ENCODE measurements at places on chromosomes 13 and 19.
A peak's percentile ranks its signal among the peaks of the same experiment; 100 is the strongest.

- no peak for DNase-seq
Measured at GRCh38 chr13:66222926-66223325, 1007.2 kb downstream of the PCDH9 start.

- no peak for DNase-seq
Measured at GRCh38 chr19:55592391-55593090, 6.8 kb downstream of the FIZ1 start.

GRCh38 chr13:77563111-77563510 is 27.6 kb downstream of the SCEL start:
- no peak for DNase-seq

- peak; percentile 89 for DNase-seq
Measured at GRCh38 chr19:11035441-11036377, 53.6 kb upstream of the LDLR start.

DNA sequence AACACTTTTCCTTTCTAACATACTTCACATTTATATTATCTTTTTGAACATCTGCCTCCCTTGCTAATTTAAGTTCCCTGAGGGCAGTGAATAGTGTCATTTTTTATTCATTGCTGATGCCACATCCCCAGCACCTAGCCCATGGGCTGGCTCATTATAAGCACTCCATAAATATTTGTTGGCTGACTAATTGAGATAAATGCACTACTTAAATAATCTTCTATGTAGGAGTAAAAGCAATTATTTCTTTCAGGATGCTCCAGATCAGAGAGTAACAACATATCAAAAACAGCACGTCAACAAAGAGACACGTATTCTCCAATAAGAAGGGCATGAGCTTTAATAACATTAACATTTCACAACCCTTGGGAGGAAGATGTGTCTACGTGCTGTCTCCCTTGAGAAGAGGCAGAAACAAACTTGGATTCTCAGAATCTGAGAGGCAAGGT is 228.2 kb downstream of the LHFPL6 start:
- DNase-seq: no peak

DNA sequence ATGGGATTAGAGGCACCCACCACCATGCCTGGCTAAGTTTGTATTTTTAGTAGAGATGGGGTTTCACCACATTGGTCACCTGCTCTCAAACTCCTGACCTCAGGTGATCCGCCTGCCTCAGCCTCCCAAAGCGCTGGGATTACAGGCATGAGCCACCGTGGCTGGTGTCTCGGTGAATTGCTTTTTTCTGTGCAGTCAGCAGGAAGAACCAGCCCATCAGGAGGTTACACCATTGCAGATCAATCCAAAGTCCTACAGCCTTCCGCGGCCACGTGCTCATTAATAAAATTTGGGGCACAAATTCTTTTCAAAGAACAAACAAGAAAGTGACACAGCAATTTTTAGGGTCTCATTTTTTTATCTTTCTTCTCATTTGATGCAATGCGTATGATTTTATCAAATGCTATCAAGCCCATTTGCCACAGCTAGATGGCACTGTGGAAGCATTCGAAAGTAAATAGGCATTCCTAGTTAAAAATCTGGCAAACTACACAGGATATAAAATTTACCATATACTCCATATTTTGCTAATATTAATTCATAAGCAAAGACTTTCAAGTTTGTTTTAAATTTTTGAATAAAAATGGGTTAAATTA is 54.4 kb upstream of the ZNF835 start:
- no peak for DNase-seq

DNA sequence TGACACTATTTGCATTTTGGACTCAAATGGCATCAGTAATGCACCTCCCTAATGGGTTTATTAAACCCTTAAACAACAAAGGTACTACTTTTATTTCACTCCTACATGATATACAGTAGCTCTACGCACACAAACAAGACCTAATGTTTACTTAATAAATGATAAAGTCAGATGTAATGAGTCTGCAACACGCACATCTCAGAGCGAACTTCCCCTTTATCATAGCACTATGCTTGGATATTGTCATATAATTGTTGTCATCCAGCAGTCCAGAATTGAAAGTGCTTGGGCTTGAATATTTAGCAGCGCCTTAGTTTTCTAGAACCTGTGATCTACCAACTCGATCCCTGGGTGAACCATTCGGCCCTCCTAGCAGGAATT is 772 bp downstream of the PARP4 start:
- DNase-seq: no peak

- peak; percentile 87 for DNase-seq
Measured at GRCh38 chr13:42271337-42272114, 426 bp upstream of the AKAP11 start.

- DNase-seq: no peak
Measured at GRCh38 chr13:102466610-102467190, 64.9 kb upstream of the FGF14 start.

GRCh38 chr13:85709721-85710120 is 89.5 kb downstream of the SLITRK6 start:
- DNase-seq: no peak

GRCh38 chr13:43058318-43058674 is 34.9 kb downstream of the DNAJC15 start:
- no peak for DNase-seq

GRCh38 chr19:1252221-1252820 is 3.9 kb downstream of the MIDN start:
- DNase-seq: no peak

- no peak for DNase-seq
Measured at GRCh38 chr13:85261757-85262346, 537.4 kb downstream of the SLITRK6 start.

GRCh38 chr19:50686310-50687032 is 33.1 kb downstream of the SHANK1 start:
- no peak for DNase-seq

DNA sequence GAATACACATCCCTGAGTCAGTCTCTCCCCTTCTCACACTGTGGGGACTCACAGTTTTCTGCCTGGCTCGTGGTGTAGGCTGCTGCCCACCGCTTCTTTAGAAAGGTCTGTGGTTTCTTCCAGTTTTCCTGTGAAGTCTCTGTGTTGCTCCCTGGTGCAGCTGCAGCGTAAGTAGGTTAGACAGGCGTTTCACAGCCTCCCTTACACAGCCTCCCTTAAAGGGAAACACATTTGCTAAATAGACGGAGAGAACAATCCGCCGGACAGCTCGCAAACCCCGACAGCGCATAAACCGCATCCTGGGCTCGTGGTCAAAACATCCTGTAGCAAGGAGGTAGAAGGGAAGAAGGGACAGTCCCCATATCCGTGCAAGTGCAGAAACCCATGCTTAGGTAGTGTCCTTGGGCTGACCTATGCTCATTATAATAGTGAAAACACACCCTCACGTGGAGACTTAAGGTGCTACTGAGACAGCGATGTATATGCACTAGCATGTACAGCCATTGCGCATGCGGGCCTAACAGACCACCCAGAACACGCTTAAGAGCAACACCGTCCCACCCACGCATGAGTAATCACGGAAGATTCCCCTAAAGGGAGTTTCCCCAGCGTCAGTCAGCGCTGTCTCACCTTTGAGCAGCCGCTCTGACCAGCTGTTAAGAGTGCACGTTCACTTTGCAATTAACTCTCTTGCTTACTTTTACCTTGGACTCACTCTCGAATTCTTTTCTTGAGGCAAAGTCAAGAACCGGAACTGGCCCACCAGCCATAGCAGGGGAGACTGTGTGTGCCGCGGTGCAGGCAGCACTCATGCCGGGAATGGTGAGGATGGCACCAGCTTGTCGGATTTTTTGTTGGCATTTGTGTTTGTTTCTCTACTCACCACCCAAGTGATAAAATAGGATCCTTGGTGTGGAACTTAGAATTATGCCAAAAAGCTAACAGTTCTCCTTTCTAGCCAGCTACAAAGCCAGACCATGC is 16.6 kb downstream of the SIGLEC8 start:
- DNase-seq: peak; percentile 67

- DNase-seq: peak; percentile 8
Measured at GRCh38 chr13:49584771-49585182, 581 bp downstream of the RCBTB1 start.

GRCh38 chr13:111066544-111066943 is 48.6 kb upstream of the ARHGEF7 start:
- no peak for DNase-seq

DNA sequence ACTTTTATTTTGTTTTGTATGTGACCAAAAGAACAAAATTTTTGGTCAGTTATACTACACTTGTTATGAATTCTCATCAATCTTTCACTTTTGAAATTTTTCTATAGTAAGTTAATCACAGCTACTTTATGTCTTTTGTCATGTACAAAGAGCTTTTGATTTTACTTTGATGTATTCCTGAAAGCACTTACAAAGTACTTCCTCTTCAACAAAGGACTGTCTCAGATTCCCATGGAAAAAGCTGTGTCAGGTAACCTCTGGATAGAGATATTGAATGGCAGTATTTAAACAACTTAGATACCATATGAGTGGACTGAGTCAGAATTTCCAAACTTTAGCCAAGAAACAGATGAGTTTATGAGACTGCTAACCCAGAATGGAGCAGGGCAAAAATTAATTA is 689.3 kb upstream of the ATXN8OS start:
- no peak for DNase-seq

- DNase-seq: no peak
Measured at GRCh38 chr13:36683701-36684100, 9.9 kb downstream of the SERTM1 start.

DNA sequence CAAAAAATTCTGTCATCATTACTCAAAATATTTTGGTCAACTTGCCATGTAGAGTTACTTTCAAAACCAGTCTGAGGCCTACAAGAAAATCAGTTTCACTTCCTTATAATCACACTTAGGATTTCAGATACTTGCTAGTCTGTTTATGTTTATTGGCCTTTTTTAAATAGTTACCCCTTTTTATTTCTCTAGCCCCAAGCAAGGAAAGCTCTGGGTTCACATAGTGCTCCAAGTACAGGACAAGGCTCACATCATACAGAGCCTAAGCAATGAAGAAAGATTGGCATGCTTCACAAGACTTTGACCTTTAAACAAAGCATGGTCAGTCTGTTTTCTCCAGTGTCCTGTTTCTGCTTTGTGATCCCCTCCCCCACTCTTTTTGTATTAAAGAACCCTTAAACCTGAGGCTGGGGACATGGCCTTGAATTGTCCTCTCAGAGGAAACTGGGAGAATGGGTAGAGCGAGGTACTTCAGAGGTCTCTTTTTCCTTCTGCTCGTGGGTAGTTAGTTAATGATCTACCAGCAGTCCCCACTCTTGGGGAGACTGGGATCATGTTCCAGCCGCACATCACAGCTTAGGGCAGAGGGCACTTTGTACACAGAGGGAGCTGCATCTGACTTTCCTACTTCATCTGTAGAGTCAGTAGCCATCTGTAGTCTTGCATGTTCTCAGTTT is 30.7 kb downstream of the CEACAM1 start:
- DNase-seq: no peak

DNA sequence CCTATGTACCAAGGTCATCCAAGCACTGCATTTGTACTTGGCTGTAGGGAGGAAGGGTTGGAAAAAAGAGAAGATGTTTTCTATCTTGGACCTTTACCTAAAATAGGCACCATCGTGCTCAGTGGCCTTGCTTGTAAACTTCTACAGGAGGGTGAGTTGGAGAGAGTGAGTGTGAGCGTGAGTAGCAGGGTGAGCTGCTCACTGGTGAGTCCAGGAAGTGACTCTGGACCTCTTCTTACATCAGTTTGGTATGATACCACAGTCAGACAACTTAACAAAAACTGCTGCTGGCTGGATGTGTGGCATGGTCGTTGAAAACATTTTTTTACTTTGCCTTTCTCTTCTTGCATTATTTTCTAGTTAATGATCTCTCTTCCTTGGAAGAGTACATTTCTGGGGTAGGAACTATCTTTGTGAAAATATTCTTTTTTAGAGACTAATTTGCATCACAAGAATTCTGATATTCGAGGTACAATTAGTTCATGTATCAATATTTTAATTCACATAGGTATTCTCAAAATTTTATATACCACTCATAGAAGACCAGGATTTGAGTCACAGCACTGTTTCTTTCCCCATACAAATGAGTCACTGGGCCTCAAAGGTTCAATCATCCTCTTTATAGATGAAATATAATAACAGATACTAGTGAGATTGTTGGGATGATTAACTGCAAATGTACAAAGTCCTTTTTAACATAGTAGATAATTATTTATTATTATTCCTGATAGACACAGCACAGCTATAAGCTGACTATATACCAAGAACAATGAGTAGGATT is 651 bp downstream of the SERPINE3 start:
- no peak for DNase-seq

DNA sequence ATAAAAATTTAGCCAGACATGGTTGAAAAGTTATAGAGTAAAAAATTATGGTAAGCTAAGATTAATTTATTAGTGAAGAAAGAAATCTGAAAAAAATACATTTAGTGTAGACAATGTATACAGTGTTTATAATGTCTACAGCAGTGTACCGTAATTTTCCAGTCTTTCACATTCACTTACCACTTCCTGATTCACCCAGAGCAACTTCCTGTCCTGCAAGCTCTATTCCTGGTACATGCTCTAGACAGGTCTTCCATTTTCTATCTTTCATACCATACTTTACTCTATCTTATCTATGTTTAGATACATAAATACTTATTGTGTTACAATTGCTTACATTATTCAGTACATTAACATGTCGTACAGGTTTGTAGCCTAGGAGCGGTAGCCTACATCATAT is 1387.8 kb upstream of the ATXN8OS start:
- DNase-seq: no peak

- peak; percentile 65 for DNase-seq
Measured at GRCh38 chr19:2289714-2290435, 7.9 kb upstream of the PEAK3 start.

GRCh38 chr13:23644527-23645138 is 74.4 kb downstream of the TNFRSF19 start:
- no peak for DNase-seq

DNA sequence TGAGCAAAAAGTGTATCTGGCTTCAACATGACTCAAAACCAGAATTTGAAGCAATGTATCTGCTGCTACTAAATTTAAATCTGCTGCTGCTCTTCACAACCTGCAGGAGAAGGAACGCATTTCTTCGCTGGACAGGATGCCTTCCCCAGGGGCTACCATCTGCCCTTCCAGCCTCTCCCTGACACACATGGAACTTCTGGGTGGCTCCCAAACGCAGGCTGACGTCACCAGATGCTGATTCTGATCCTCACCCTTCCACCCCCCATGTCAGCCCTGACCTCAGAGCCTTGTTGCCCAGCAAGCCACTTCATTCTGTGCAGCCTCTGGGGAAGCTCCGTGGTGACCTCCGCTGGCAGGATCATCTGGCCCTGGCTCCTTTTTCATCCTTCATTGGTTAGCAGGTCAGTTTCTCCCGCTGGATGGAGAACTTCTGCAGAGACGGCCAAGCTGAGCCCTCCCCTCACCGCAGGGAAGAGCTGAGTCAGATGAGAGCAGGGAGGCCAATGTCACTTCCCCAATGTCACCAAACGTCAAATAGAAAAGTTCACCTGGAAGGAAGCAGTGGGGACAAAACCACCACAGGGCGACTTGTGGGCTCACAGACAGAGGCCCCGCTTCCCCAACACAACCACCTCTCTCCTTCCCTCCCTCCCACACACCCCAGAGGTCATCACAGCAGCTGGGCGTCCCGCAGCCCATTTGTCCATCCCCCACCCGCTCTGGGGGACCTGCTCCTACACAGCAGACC is 14.0 kb upstream of the RAB20 start:
- DNase-seq: no peak

DNA sequence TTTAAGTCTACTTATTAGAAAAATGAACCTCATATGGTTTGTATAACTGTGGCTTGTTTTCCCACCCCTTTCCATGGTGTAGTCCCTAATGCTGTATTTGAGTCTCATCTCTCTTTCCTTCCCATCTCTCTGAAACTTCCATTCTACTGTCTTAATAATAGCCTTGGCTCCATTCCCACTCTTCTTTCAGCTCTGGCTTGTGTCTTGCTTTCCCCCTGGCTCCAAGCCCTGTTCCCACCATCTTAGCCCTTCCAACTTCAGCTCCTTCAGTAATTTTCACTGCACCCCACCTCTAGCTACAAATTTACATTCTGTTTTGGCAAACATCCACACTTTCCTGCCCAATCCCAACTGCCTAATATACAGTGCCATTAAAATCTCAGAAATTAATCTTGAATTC is 137.5 kb downstream of the SLITRK6 start:
- no peak for DNase-seq
